ENCODE measurements at places on chromosomes 5 and 9. TPM values are rescaled to one million over a fixed set of nuclear protein-coding genes. Genes with fewer than 3 reads are reported as not detected.

DNA sequence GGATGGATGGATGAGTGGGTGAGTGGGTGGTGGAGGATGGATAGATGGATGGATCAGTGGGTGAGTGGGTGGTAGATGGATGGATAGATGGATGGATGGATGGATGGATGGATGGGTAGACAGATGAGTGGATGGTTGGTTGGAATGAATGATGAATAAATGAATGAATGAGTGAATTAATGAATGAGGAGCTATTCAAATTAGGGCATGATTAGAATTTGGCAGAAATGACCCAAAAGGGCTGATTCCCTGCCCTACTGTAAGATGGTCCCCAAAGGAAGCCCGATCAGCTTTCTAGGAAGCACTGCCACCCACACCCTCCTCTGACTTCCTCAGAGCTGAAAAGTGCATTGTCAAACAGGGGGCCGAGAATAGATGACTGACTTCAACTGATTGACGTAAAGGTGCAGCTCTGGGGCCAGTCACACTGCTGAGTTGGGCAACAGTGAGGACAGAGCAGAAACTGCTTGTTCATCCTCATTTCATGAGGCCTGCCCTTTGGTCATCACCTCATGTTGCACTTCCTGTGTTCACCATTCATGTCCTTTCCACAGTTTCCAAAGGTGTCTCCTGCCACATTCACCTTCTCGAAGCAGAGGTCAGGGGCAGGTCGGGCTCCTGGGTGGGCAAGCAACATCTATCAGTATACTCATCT is 34.3 kb downstream of the NIPAL4 start:
- no peak for DNase-seq

GRCh38 chr5:61389609-61390008 is 57.6 kb downstream of the ZSWIM6 start:
- DNase-seq, result no peak

SLC6A19 gene
- total RNA-seq, result not detected

GRCh38 chr9:108058135-108058814 is 568.7 kb upstream of the KLF4 start:
- no peak for DNase-seq

DNA sequence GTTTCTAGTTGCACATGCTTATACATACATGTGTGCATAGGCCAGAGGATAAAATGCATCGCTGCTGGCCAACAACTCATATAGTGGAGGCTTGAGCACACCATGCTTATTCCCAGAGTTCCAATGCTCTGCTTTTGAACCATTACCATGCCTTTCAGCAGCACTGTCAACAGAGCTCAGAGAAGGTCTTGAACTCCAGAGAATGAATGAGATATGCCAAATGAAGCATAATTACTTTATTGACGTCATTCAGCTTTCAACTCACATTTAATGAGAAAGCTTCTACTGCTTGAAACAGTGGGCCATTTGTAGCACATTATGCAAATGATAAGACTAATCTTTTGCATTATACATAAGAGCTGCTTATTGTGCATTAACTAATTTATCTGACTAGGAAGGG is 765.3 kb upstream of the GRAMD2B start:
- DNase-seq, result no peak

TYRP1 gene
- 3.8 TPM for total RNA-seq

ZDHHC11 gene
- total RNA-seq, result 4.2 TPM

DNA sequence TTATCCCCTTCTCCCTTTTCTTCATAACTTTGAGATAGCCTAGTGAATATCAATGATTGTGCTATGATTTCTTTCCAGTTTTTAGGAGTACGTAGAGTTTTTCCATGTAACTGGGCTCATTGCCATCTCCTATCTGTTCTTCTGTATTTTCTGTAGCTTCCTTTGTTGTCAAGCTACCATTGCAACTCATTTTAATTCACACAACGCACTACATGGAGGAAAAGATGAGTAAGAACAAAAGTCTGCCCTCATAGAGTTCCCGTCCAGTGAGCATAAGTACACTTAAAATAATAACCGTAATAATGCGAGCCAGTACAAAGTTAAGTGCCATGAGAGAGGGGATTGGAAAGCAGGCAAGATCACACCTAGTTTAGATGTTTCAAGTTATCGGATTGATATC is 177.7 kb downstream of the PAM start:
- DNase-seq, result no peak

GRCh38 chr9:116333254-116333653 is 179.7 kb downstream of the PAPPA start:
- no peak for DNase-seq

DNA sequence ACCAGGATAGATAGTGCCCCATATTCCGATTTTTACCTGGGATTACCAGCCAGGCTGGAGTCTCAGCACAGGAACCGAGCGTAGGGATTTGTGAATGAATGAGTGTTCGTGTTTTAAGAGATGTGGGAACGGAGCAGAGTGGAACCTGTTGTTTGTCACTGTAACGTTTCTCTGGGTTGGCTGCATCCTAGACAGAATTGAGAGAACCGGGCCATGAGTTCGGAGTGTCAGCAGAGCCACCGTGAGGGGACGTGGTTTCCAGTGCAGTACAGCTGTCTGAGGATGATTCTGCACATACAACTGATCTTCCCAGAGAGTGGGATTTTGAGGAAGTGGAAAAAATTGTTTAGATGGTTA is 1.2 kb downstream of the PDE8B start:
- no peak for DNase-seq

- DNase-seq, result no peak
These were observed 12.8 kb downstream of the PTAR1 start for GRCh38 chr9:69746859-69747560.

GRCh38 chr9:131739959-131740648 is at the start of gene RAPGEF1:
Gene RAPGEF1, minus strand, starts transcription at chr9:131740076. Its CDS starts 246 bp downstream, at chr9:131739830.
- DNase-seq, result no peak

DNA sequence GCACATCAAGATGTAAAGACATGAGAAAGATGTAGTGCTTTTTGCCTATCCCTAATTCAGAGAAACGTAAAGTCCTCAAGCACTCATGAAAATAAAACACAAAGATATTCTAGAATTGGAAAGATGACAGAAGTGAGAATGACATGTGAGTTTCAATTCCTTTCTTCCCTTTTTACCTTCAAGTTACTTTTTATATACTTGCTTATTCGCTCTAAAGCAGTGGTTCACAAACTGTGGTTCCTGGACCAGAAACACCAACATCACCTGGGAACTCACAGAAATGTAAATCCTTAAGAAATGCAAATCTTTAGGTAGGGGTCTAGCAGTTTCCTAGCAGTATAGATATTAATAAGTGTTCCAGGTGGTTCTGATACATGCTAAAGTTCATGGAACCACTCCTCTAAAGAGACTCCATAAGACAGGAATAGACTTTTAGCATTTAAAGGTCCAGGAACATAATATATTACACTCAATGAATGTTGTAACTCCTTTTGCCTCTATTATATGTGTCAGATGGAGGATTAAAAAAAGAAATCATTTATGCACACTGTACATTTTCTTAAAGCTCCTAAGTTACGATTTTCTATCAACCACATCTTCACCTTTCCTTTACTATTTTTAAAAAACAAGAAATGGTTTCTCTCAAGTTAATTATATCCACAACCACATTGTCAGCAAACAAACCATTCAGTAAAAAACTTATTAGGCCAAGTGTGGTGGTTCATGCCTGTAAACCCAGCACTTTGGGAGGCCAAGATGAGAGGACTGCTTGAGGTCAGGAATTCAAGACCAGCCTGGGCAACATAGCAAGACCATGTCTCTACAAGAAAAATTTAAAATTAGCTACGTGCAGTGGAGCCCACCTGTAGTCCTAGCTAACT is 39.9 kb downstream of the ERP44 start:
- DNase-seq, result no peak

- no peak for DNase-seq
These were observed 11.5 kb upstream of the FBXO38 start for GRCh38 chr5:148372166-148372725.

GRCh38 chr5:14178091-14178490 is 34.9 kb downstream of the TRIO start:
- DNase-seq, result no peak

DNA sequence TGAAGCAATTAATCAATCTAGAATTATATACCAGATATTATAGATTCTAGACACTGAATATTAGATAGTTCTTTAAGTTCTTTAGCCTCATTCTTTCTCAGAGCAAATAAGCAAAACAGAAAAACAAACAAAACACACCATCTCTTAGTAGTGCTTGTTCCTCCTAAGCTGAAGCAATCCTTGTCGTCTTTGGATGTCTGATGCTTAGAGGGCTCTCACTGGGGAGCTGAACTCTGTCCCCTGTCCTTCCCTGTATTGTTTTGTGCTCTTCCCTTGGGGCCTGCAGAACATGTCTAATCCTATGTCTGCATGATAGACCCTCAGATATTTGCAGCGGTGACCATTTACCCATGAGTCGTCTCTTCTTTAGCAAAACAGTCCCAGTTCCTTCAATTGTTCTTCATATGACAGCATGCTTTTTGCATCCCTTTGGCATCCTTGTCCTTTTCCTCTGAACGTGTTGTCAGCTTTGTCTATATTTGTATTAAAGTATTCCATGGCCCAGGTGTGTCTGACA is 114.3 kb downstream of the ARHGEF28 start:
- no peak for DNase-seq

DNA sequence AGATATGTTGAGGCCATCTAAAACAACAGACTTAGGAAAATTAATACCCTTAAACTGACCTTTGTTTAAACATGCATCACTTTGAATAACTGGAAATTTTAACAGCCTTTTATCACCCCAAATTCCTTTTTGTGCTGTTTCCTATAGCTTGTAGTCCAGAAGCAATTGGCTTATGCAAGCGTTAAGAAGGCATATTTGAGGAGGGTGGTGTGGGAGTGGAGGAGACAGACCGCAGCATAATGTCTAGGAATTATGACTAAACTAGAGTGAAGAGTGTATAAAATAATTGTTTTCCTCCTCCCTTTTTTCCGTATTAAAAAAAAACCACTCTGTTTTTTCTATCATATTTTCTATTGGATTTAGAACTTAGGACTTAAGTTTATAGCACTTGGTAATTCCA is 51.8 kb upstream of the MPDZ start:
- no peak for DNase-seq

JAK2 gene
- total RNA-seq, result 90.0 TPM

DNA sequence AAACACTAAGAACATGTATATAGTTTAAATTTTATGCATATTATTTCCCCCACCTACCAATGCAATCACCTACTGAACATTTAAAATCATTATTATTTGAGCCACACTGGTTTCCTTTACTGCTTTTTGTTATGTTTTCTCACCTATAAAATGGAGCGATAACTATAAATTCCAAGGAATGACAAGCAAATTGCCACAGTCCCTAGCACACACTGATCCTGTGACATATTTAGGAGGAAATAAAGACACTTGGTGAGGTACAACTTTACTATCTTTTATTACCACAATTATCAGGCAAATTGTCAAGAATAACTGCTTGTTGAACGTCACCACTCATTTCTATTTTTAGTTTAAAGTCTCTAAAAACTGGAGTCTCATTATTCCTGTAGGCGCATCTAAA is 1693.6 kb downstream of the EFNA5 start:
- DNase-seq, result no peak

GRCh38 chr5:103461243-103461642 is 101.3 kb downstream of the NUDT12 start:
- no peak for DNase-seq

- DNase-seq, result peak; percentile 61
These were observed at the start of gene SMC5 for GRCh38 chr9:70258692-70259511. Gene SMC5, plus strand, starts transcription at chr9:70258978. Its CDS starts 101 bp downstream, at chr9:70259079.

DNA sequence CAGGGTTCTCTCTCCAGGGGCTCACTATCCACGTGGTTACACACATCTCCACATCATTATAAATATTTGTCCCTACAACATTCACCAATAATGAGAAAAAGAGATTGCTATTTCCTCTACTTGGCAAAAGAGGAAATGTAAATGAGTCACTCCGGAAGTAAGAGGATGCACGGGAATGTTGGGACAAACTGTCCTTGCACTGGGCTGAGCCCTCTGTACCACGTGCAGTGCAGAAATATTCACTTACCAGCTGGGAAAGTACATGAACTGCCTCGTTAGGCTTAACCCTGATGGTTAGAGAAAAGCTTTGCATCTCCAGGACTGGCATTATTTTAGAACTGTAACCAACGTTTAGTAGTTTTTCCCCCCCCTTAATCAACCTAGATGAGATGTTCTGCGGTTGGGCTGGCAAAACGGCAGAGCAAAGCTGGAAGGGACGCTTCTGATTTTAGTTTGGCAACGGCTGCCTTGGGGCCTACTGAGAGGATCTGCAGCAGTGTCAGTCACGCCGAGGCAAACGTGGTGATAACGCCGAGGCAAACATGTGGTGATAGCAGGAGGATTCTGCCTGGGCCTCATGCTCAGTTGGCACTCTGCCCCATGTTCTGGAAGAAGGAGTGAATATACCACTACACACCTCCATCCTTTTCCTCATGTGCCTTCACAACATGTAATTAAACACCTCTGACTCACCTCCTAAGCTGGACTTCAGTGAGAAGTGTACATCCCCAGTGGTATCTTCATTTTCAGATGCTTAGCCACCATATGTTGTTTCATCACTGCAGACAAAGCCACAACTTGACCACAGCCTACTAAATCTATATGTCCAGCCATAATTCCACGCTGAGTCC is 661.4 kb upstream of the KLF4 start:
- no peak for DNase-seq

TMEM203 gene
- 35.2 TPM for total RNA-seq

- no peak for DNase-seq
These were observed 364.3 kb downstream of the PDE4D start for GRCh38 chr5:59529239-59529638.

SIGMAR1 gene
- total RNA-seq, result 77.0 TPM

GRCh38 chr5:174816858-174817257 is 92.5 kb downstream of the MSX2 start:
- DNase-seq, result no peak

- DNase-seq, result no peak
These were observed 4.5 kb downstream of the RNF208 start for GRCh38 chr9:137217276-137218211.

- no peak for DNase-seq
These were observed 82.8 kb downstream of the LMX1B start for GRCh38 chr9:126696401-126697145.

GRCh38 chr5:10550222-10550995 is 13.5 kb upstream of the ANKRD33B start:
- no peak for DNase-seq

GRCh38 chr5:176400382-176401156 is 12.0 kb downstream of the HIGD2A start:
- DNase-seq, result no peak

GRCh38 chr5:45642370-45642769 is 53.8 kb downstream of the HCN1 start:
- no peak for DNase-seq

DNA sequence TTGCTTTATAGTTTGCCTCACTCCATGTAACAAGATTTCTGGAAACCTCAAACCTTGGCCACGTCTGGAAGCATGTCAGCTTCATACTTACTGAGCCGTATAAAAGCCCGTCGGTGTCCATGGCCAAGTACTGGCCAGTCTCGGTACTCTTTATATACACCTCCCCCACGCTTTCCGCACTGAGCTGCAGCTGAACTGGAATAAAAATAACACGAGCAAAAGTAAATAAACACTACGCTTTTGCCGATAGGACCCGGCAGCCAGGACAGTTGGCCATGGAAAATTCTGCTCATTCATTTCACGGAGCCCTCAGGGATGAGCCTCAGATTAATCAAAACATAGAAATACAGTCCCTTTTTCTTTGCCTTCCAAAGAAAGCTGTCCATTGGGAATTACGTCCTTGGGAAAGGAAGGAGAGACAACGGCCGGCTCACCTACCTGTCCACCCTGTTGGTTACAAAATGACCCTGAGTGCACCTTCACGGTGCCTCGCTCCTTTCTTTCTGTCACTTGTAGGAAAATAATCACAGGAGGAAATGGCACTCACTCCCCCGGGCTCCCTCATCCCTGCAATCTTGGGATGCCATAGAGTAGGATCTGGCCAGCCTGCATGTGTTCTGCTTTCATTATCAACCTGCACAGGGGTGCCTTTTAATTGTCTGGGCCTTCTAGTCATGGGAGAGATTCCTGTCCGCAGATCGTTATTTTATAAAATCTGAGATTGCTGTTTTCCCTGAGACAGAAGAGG is 85.1 kb downstream of the FGF1 start:
- peak; percentile 37 for DNase-seq
